ENCODE measurements at places on chromosomes 13 and 19.

GRCh38 chr13:62309904-62310303, 894.3 kb upstream of the PCDH20 start:
- no peak for DNase-seq

GRCh38 chr19:850221-850978, 1.7 kb upstream of the ELANE start:
- DNase-seq = no peak

- no peak for DNase-seq
These were observed 134.5 kb downstream of the LMO7 start for GRCh38 chr13:75770592-75771011.

DNA sequence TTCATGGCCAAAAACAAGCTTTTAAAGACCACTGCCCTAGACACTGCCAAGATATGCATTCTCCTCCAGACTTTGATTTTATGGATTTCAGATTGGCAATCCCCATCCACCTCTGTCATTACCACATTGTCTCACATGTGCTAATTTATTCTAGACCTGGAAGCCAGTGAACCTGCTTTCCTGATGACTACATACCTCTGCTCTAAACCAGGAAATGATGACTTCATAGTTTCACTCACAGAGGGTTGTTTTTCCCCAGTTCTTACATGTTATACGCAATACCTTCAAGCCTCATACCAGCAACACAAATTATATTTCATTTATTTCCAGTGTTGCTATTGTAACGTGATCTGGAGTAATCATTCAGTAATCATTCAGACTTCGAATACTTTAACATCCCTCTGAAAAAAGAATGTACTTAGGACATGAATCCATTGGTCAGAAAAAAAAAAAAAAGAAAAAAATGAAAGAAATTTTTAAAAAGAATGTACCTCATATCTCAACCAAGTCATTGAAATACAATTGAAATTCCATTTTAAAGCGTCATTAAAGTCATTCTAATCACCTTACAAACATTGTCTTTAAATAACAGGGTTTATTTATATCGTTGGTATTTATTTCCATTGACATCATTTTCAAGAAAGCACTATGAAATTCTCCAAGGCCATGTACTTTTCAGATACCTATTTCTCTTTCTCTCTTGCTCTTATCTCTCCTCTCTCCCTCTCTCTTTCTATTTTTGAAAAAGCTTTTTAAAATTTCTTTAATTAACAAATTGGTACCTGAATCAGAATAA, 33.4 kb upstream of the KLF5 start:
- no peak for DNase-seq

DNA sequence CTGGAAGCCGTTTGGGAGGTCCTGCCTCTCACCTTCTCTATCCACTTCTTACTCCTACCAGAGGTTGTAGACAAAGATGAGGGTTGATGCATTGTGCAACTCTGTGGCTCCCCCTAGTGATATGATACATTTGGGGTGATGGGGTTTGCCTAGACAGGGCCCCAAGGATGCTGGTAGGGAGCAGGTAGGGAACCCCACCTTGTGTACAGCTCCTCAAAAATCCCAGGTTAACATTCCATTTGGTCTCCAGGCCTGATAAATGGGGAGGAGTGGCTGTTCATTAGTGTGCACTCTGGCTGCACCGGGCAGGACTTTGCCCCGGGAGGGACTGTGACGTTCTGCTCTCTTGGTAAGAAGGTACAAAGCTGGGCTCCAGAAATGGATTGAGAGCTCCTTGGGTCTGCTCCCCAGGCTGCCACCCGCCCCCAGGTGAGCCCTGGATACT, 19.2 kb downstream of the SIGLEC8 start:
- DNase-seq = peak; percentile 15

- no peak for DNase-seq
These were observed 625.3 kb upstream of the PRR20A start for GRCh38 chr13:56515441-56515840.

DNA sequence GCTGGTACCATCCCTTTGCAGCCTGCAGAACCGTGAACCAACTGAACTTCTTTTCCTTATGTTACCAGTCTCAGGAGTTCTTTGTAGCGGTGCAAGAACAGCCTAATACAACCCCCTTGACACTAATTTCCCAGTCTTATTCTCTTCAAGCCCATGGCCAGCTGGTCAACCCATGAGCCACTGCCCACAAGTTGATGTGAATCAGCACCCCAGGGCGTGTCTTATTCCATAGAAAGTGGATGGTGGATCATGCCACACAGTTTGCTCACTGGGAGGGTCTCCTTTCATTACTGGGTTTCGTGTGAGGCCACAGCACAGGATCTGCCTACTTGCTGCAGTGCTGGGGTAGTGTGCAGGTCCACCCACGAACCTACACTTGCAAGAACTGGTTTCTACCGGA, 27.0 kb downstream of the TEX29 start:
- DNase-seq = no peak

- DNase-seq = peak; percentile 71
These were observed 40.8 kb downstream of the BBC3 start for GRCh38 chr19:47190167-47190727.

- no peak for DNase-seq
These were observed 29.8 kb upstream of the SPACA7 start for GRCh38 chr13:112346173-112346898.

- no peak for DNase-seq
These were observed 1820.8 kb downstream of the UQCRFS1 start for GRCh38 chr19:27392027-27392632.

GRCh38 chr19:39126312-39127187, 964 bp downstream of the PAK4 start:
- DNase-seq = no peak

DNA sequence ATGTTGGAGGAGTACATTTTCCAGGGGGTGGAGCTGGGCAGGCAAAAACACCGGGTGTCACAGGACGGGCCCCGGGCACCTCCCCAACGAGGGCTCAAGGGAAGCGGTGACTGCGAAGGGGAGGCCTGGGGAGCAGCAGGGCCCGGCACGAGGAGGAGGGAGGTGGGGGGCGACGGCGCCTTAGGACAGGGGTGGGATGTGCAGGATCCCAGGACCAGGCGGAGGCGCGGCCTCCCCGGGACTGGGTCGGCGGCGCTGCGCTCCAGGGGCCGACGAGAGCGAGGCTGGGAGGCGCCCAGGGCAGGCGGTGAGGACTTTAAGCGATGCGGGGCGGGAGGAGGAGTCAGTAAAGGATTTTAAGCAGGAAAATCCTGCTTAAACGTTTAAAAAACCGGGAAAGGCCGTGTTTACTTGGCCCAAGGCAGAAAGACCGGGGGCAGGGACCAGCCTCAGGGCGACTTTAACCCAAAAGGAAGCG, 427 bp downstream of the ZNF160 start:
- DNase-seq = peak; percentile 59

DNA sequence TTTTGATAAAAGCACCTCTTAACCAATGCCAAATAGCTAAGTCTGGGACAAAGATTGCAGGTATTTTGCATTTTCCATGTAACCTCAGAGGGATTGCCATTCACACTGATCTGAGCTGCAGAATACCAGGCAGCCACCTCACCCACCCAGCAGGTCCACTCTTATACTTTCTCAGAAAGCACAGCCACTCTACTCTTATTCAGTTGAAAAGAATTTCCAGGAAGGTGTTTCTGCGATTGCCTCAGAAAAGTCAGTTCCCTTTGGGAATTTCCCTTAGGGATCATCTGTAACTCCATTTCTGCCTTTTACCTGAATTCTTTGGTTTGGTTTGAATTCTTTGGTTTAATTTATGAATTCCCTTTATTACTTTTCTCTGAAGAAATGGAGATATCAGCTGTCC, 904 bp upstream of the ALOX5AP start:
- no peak for DNase-seq

DNA sequence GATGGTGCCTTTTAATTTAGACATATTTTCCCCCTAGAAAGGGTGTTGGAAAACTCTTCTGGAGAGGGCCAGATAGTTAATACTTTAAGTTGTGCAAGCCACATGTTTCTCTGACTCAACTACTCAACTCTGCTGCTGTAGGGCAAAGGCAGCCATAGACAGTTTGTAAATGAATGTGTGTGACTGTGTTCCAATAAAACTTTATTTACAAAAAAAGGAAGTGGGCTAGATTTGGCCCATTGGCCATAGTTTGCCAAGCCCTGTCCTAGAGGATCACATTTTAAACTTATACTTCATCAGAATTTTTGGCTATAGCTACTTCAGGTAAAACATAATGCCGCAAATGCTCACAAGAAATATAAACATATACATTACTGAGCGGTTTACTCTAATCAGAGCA, 306.3 kb upstream of the MAB21L1 start:
- DNase-seq = no peak

DNA sequence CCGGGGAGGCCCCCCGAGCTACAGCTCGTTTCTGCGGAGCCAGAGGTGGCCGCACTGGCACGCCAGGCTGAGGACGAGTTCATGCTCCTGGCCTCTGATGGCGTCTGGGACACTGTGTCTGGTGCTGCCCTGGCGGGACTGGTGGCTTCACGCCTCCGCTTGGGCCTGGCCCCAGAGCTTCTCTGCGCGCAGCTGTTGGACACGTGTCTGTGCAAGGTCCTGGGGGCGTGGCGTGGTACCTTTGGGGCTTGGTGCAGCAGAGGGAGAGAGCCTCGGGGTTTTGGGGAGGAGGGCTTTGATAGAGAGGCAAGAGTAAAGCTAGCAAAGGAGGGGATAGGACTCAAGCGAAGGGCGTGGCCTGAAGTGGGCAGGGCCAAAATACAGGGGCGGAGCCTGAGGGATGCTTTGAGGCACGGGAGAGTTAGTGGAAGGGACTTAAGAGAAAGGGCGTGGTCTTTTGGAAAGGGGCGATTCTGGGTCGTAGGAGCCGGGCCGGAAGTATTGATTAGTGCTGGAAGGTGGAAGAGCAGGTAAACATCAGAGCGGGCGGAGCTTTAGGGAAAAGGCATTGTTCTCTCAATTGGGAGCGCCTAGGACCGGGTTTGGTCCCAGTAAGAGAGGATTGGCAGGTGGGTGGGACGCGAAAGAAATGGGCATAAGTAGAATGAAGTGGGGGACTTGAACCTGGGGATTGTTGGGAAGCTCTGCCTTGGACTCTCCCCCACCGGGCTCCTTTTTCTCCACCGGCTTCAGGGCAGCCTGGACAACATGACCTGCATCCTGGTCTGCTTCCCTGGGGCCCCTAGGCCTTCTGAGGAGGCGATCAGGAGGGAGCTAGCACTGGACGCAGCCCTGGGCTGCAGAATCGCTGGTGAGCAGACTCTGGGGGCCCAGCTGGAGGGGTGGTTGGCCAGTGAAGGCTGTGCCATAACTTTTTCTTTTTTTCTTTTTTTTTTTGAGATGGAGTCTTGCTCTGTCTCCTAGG, 1.2 kb downstream of the PPM1N start:
- DNase-seq = peak; percentile 71

- DNase-seq = no peak
These were observed 4.2 kb upstream of the ISYNA1 start for GRCh38 chr19:18441804-18442788.

DNA sequence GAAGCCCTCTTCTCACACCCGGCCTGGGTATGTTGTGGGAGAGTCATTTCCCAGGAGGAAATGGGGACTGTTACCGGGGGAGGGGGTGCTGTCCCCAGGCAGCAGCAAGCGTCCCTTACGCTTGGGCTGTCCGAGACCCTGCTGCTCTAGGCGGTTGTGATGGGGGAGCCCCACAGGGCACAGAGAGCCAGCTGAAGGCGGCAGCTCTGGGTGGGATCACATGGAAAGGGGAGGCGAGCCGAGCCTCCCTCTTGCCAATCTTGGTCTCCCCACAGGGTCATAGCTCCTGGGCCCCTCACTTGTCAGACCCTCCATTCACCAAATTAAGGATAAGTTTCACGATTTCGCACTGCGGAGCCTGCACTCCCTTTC, 22.0 kb downstream of the EPN1 start:
- no peak for DNase-seq

All from activated naive CD8-positive, alpha-beta T cell treated with anti-CD3 and anti-CD28 coated beads for 36 hours (primary cell).